ENCODE measurements at places on chromosomes 13 and 19. TPM values are rescaled to one million over a fixed set of nuclear protein-coding genes. Genes with fewer than 3 reads are reported as not detected.
A peak's percentile ranks its signal among the peaks of the same experiment; 100 is the strongest.

Gene OR7A5
- polyA plus RNA-seq, result 0.05 TPM

Gene CYP2A6
- polyA plus RNA-seq, result 0.35 TPM

Gene EPSTI1
- 13.6 TPM for polyA plus RNA-seq

Gene CLEC17A
- polyA plus RNA-seq, result 0.07 TPM

Gene SEMA6B
- polyA plus RNA-seq, result 1.5 TPM

GRCh38 chr19:51108805-51109146 is 567 bp upstream of the CTU1 start:
- DNase-seq, result no peak

GRCh38 chr13:113774177-113775107 is 15.4 kb downstream of the TMEM255B start:
- no peak for DNase-seq

DNA sequence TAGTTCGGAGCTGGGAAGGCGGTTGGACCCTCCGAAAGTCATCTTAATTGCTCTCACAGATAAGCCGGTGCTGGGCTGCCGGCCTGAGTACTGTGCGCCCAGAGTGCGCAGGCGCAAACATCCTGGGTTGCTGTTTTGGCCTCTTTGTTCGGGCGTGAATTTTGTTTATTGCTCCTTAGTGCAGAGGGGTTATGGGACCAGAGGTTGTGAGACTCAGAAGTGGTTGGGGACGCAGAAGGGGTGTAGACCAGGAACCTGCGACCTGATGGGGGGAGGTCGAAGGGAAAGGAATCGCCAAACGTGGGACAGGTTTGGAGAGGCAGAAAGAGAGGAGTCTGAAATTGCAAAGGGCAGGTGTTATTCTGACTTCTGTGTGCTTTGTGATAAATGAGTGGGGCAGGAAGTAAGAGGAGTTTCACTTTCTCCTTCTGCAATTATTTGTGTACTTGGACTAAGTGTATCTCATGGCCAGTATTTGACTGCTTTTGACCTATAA is 607 bp upstream of the ZNF566 start:
- peak; percentile 91 for DNase-seq

DNA sequence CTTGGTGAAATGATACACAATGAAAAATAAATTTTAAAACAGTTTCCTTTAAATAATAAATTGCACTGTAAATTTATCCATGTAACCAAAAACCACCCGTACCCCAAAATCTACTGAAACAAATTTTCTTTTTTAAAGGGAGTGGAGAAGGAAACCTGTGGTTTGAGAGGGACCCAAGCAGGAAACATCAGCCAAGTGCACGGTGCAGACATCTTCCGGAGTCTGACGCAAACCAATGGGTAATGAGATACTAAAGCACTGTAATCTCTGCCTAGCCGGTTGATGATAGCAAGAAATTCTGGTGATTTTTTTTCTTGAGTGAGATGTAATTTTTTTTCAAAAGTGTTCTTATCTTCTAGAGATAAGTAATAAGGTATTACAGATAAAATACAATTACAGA is 115.4 kb downstream of the ABCC4 start:
- DNase-seq, result no peak

- DNase-seq, result no peak
Observed at GRCh38 chr13:22168437-22169190, 497.7 kb downstream of the FGF9 start.
